ENCODE measurements at places on chromosomes 4 and X.

GRCh38 chr4:175806727-175807126 lies 5.3 kb downstream of the GPM6A start:
- no peak for DNase-seq

GRCh38 chr4:176191974-176192373 lies 3.4 kb downstream of the SPATA4 start:
- peak; percentile 14 for DNase-seq

DNA sequence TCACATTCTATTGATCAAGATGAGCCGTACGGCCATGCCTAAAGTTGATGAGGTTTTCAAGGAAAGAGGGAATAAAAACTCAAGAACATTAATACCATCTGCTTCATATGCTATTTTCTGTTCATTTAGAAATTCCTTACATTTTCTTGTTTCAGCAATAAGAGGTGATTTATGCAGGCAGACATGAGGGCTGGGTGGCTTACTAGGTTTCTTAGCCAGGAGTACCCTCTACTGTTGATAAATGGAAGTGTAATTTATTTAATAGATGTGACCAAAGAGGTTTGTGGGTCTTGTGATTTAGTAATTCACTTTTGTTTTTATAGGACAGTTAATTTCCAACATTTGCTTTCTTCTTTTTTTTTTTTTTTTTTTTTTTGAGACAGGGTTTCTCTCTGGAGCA lies 6.4 kb upstream of the SMIM9 start:
- DNase-seq = peak; percentile 54

DNA sequence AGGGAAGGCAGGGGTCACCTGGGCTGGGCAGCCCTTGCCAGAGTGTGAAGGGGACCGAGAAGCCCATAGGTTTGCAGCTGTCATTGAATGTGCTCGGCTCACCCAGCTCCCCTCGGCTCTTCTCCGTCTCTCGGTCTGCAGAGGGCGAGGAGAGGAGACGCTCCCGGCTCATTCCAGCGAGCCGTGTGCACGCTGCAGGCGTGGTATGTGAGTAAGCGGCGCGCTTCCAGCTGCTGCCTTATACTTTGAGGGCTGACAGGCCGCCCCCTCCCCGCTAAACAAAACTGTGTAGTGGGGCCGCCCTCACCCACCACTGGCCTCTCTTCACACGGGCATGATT lies 23.0 kb upstream of the BCORL1 start:
- no peak for DNase-seq

DNA sequence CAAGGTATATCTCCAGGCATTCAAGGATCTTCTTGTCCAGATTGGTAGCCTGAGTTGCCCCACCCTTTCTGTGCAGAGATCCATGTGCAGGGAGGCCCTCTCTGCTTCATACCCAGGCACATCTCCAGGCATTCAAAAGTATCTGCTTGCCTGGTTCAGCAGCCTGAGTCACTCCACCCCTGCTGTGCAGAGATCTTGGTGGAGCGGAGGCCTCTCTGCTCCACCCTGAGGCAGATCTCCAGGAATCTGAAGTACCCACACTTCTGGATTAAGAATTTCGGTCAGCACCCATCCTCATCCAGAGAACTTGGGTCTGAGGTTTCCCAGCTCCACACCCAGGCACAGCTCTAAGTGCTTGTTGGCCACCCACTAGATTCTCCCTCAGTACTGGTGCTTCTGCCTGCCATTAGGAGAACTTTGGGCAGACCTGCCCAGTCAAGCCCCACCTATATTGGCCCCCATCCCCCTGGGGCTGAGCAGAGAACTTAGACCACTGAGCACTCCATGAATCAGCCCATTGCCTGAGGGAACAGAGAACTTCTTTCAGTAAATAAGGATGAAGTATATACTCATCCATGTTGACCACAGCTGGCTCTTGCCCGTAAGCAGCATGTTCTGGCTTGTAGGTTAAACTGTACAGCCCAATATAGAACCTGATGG lies 199.5 kb upstream of the ZCCHC13 start:
- DNase-seq = peak; percentile 61

DNA sequence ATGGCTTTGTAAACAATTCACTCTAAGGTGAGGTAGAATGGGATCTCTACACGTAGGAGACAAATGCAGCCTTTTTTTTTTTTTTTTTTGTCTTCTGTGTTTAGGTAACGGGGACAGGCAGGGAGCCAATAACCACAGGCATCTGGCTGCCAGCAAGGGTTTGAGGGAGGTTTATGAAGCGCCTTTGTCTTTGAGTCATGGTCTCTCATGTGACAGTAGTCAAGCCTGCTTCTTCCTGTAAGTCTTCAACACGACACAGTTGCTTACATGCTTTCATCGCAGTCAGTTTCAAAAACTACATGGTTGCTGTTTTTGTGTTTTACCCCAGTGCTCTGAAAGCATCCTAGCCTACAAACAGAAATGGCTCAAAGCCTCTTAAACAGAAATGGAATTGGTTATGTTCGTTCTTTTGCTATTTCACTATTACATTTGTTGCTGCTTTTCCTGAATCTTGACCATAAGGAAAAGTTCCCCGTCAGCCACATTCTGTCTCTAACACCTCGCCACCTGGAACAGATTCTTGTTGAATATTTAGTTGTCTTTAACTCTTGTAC lies 127.8 kb upstream of the METTL14 start:
- peak; percentile 62 for DNase-seq

DNA sequence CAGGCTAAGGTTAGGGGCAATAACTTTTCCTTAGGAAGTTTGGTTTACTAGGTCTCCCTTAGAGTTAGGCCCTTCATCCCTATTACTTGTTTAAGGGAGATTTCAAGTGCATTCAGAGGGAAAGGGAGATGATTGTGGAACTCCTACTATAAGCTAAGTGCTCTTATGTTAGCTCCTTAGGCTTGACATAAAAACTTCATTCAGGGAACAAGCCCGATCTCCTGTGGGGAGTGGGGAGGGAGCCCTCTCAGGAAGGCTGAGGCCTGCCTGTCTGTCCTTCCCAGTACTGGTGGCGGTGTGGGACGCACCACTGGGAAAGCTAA lies 8.0 kb downstream of the KLF3 start:
- DNase-seq = no peak

GRCh38 chr4:147985376-147985775 lies 253.5 kb downstream of the ARHGAP10 start:
- no peak for DNase-seq
